ENCODE measurements at places on chromosomes 3 and 15.

GRCh38 chr3:78848392-78849288 lies 919.2 kb downstream of the ROBO1 start:
- DNase-seq: no peak

- no peak for DNase-seq
These were observed 70.3 kb downstream of the RORA start for GRCh38 chr15:61158504-61159407.

- no peak for DNase-seq
These were observed 251.1 kb downstream of the PTPRG start for GRCh38 chr3:61812517-61812916.

DNA sequence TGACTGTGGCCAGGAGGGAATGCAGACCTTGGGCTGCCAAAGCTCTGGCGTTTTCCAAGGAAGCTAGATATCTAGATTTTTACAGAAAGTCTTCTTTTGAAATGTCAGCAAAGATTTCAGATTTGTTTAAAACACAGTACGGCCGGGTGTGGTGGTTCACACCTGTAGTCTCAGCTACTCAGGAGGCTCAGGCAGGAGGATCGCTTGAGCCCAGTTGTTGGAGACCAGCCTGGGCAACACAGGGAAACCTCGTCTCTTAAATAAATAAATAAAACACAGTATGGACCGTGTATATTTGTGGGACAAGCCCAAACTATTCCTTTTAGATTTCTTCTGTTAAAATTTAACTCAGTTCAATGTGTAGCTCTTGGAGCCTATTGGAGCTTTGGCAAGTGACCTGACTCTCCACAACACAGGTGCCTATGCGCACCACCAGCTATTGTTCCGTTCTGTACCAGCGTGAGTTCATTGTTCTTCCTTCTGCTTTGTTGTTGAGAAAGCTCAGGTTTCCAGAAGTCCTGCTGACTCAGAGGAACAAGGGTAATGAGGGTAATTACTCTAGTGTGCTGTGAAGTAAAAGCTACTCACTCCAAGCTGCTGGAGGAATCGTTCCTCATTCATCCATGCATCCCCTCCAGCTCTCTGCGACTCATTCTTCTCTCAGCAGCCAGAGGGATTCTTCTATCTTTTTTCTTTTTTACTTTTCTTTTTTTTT lies 73.1 kb upstream of the SLC6A6 start:
- DNase-seq: peak; percentile 16

DNA sequence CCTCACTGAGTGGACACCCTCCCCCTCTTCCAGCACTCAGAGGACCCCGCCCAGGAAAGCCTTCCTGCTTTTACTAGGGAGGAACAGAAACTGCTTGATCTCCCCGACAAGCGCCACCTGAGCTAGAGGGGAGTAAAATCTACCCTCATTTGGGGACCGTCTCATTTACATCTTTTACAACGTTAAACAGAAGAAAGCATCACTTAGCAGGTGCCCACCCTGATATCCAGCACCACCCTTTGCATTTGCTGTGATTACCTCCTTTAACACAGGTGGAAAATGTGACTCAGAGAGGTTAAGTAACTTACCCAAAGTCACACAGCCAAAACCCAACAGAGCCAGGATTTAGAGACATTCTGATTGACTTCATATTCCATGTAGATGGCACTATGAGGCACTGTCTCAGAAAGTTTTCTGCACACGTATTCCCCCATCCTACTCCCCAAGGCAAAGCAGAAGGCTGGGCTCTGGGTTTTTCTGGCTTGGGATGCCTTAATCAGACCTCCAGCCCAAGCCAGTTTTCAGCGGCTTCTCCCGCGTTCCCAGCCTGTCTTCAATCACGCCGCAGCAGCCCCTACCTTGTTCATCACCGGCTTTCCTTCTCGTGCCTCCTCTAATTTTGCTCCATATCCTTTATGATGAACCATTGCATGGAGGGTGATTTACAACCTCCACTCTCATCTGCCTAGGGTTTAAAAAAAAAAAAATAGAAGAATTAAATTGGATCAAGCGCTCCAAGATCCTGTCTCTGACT lies 314.6 kb upstream of the PROK2 start:
- DNase-seq: no peak

DNA sequence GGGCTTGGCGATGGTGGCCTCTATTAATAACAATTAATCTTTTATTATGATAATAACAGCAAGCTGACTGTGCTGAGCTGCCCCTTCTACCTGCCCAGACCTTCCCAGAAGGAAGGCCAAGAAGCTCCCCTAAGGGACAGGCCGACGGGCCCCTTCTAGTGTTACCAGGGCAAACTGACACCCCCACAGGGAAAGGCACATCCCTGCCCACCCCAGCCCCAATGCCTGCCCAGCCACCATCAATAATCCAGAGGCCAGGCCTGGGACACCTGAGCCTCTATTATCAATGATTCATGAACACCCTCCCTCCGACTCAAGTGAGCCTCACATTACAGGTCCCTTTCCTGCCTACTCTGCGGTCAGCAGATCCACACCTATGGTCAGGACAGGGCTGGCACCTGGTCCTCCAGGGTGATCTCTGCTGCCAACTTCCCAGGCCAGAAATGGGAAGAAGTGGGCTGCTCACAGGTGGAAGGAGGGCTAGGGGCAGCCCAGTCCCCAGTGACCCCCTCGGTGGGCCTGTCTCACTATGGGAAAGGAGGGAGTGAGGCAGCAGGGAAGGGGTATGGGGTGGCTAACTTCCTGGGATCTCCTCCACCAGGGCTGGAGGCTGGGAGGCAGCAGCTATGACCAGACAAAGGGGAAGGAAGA lies 1.8 kb downstream of the TWF2 start:
- DNase-seq: no peak

DNA sequence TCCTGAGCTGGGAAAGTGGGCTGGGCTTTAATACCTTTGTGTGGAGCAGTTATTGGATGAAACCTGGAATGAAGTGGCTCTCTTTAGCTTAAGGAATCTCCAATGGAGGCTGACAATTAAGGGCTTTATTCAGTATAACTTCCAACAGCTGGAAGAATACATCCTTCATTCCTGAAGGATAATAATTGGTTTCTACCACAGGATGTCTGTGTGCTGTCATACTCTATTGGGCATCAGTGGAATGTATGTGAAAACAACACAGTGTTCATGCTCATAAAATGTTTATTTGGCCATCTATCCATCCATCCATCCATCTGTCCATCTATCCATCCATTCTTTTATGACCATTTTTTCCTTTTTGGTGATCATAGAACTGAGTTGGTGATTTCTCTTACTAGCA lies 220.7 kb upstream of the GAP43 start:
- no peak for DNase-seq

DNA sequence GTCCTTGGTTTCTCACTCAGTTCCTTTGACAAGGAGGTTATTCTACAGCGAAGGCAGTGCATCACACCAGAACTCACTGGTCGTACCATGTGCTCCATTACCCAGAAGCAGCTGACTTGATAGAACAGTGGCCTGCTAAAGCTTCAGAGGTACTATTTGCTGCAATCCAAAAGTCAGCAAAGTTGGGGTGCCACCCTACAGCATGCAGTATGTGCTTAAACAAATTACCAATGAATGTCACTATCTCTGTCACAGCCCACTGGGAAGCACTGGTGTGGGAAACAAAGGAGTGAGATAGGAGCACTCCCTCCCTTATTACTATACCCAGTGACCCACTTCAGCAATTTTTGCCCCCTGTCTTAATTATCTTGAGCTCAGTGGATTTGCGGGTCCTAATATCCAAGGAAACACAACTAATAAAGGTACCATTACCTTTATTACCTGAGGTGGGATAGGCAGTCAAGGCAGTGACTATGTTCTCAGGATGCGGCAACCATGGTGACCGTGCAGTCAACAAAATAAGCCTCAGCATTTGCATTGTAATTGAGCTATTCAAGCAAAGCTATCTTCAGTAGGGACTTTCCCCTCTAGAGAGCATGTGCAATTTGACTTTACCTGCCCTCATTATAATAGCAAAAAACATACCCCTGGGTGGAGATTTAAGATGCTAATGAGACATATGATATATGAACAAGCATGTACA lies 199.4 kb downstream of the OCA2 start:
- no peak for DNase-seq

- no peak for DNase-seq
These were observed 60.8 kb downstream of the ATP10A start for GRCh38 chr15:25802285-25802830.

DNA sequence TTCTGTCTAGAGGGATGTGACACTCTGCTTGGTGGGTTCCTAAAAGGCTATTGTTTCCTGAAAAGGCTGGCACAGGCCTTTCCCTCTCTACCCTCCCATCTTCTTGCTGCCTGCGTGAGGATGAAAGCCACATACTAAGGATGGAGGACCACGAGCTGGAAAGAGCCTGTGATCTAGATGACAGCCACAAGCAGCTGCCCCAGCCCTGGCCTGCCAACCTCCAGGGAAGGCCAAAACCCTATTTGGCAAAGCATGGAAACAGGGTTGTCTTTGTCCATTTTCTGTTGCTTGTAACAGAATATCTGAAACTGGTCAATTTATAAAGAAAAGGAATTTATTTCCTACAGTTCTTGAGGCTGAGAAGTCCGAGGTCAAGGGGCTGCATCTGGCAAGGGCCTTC lies 144.5 kb downstream of the FBLN2 start:
- no peak for DNase-seq

- DNase-seq: no peak
These were observed 10.1 kb upstream of the FSTL1 start for GRCh38 chr3:120460862-120461261.

GRCh38 chr3:104411757-104412156 lies 955.0 kb upstream of the ALCAM start:
- DNase-seq: no peak

- DNase-seq: no peak
These were observed 18.5 kb upstream of the PDHB start for GRCh38 chr3:58452176-58452575.

DNA sequence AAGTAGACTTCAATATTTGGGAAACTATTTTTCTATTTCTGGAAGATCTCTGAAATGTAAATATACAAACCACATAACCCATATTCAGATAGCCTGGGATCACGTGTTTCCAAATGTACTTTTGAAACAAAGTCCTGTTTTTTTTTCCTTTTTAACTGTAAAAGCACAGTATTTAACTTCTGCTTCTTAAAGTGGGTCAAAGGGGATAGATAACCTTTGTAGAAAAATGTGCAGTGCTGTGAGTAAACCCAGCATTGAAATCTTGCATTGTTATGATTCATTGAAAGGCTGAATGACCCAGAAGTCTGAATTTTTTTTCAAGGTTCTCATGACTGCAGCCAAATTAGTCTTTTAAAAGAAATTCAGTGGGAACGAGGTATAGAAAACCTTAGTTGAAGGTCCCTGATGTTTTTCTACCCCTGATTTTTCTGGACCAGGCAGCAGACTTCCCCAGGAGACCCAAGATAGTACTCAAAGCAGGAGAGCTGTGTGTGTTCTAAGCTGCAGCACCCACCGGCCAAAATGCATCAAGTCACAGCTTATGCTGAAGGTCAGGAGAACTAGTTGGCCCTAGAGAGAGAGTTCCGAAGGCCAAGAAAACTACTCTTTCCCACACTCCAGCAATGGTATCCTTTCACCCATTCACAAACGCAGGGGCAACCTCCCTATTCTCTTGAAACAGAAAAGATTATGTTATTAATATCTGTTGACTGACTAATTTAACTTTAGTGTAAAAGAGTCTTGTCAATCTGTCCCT lies 43.6 kb upstream of the APH1B start:
- DNase-seq: no peak

DNA sequence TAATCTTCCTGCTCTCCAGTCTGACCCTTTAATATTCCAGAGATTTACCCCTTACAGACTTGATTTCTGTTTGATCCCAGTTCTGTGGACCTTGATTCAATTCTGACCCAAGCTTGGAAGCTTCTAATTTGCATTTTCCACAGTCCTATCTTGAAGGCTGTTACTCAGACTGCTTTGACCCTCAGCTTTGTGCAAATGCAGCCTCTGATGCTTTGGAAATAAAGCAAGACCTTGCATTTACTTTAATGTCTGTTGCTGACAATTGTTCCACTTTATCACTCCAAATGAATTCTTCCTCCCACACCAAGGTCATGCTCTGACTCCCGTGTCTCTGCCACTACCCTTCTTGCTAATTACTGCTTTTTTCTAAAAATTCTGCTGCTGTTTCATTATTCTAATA lies 886.0 kb downstream of the TUSC7 start:
- DNase-seq: no peak

GRCh38 chr3:47054412-47054811 lies 74.9 kb downstream of the NBEAL2 start:
- no peak for DNase-seq

DNA sequence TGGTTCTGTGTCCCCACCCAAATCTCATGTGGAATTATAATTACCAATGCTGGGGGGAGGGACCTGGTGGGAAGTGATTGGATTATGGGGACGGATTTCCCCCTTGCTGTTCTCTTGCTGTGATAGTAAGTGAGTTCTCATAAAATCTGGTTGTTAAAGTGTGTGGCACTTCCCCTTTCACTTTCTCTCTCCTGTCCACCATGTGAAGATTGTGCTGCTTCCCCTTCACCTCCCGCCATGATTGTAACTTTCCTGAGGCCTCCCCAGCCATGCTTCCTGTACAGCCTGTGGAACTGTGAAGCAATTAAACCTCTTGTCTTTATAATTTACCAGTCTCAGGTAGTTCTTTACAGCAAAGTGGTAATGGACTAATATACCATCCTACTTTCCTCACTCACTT lies 289.6 kb downstream of the EFHB start:
- DNase-seq: no peak

GRCh38 chr3:181176601-181177000 lies 187.1 kb upstream of the DNAJC19 start:
- DNase-seq: peak; percentile 26

DNA sequence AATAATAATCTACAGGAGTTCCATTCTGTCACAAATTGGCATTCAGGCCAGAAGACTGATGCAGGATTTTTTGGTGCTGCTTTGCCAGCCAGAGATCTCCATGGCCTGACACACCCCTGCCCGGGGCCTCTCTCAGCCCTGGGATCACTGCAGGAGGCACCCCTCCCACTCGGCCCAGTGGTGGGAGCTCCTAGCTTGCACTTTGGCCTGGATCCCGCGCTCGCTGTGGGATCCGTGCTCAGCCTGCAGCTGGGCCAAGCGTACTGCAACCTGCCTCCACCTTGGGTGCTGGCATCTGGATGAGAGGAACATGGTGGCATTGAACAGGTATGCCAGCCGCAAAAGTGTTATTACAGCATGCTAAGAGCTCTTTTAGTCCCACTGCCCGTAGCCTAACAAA lies 656.7 kb upstream of the CCDC54 start:
- DNase-seq: no peak

DNA sequence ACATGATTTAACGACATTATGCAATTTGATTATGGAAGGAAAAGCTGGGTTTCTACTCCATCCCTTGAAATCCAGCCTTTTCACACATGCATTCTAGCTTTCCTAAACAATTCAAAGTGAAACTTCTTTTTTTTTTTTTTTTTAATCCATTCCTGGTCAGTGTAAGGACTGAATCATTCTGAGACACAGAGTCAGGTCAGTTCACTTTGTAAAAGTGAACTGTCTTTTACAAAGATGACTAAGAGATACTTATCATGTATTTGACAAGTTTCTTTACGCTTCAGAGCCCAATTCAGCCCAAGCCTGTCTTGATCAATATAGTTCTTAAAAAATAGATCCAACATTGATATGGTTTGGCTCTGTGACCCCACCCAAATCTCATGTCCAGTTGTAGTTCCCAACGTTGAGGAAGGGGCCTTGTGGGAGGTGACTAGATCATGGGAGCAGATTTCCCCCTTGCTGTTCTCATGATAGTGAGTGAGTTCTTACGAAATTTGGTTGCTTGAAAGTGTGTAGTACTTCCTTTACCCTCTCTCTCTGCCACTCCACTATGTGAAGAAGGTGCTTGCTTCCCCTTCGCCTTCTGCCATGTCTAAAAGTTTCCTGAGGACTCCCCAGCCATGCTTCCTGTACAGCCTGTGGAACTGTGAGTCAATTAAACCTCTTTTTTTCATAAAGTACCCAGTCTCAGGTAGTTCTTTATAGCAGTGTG lies 345.6 kb upstream of the THBS1 start:
- DNase-seq: peak; percentile 55

- DNase-seq: no peak
These were observed 43.9 kb downstream of the B3GNT5 start for GRCh38 chr3:183296944-183297343.
